Vein endothelial cell (primary cell): ENCODE measurements at places on chromosomes 6 and 20. TPM values are rescaled to one million over a fixed set of nuclear protein-coding genes. Genes with fewer than 3 reads are reported as not detected.

Gene ATXN1
- 22.2 and 31.4 TPM in 2 replicates for total RNA-seq

Gene CUTA
- 61.8 and 63.0 TPM in 2 replicates for total RNA-seq

Gene C20orf144
- total RNA-seq = under 0.01 and 0.10 TPM in 2 replicates

Gene TP53RK
- 16.3 and 18.8 TPM in 2 replicates for total RNA-seq

Gene LPIN3
- total RNA-seq = 0.65 and 1.1 TPM in 2 replicates

Gene FAM162B
- total RNA-seq = 0.33 TPM in 1 of 2 replicates, not detected in the other

Gene OR2H1
- total RNA-seq = not detected in 2 replicates

Gene KCNS1
- 0.19 and 0.33 TPM in 2 replicates for total RNA-seq

Gene SPATS1
- total RNA-seq = not detected in 2 replicates

Gene CNKSR3
- total RNA-seq = 10.8 and 13.8 TPM in 2 replicates

Gene FAM120B
- 14.0 and 15.4 TPM in 2 replicates for total RNA-seq

Gene PACRG
- total RNA-seq = 0.33 TPM in 1 of 2 replicates, not detected in the other

Gene ZNF322
- 13.4 and 17.7 TPM in 2 replicates for total RNA-seq

Gene JPH2
- 0.33 and 0.38 TPM in 2 replicates for total RNA-seq

Gene BEND6
- 0.19 and 0.33 TPM in 2 replicates for total RNA-seq

Gene TRIM38
- 9.1 and 11.8 TPM in 2 replicates for total RNA-seq

Gene LAMP5
- 0.98 and 1.1 TPM in 2 replicates for total RNA-seq
